Naive thymus-derived CD4-positive, alpha-beta T cell (primary cell): ENCODE measurements at places on chromosomes 1 and 21. TPM values are rescaled to one million over a fixed set of nuclear protein-coding genes. Genes with fewer than 3 reads are reported as not detected.

DNA sequence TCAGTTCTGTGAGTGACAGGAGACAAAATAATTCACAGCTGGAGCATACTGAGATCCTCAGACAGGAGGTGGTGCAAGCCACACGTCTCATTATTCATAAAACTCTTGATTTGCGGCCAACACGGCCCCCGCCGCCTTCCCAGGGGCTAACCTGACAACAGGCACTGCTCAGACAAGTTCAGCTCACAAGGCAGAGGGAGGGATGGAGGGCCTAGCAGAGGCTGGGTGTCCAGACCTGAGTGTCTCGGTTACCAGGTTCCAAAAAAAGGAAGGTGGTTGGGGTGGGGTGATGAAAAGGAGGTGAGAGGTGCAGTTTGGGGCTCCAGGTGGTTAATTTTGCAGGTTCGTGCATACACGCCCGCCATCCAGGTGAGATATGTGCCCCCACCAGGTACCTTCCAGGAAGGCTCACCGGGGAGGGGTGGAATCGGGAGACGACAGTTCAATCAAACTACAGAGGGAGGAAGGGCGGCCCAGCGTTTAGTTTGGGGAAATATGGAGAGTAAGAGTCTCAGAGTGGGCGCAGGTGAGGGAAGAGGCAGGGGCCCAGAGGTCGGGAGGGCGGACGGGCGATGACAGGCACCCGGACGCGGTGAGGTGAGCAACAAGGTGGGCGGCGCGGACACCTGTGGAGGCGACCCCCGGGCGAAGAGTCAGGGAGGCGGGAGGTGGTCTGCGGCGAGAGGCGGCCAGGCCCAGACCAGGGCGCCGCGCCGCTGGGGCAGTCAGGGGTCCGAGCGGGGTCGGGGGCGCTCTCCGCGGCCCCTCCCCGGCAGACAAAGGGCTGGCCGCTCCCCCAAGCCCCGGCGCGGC, 629 bp downstream of the CTNNBIP1 start:
- peak overlapping the region; percentile 74 for H3K4me3 ChIP-seq
- H3K36me3 ChIP-seq: peaks cover 3% of the 10 kb centered on the region
- H3K4me1 ChIP-seq: peaks cover 13% of the 10 kb centered on the region
- peak overlapping the region; percentile 72 for H3K27ac ChIP-seq
- peak; percentile 24 for DNase-seq

DNA sequence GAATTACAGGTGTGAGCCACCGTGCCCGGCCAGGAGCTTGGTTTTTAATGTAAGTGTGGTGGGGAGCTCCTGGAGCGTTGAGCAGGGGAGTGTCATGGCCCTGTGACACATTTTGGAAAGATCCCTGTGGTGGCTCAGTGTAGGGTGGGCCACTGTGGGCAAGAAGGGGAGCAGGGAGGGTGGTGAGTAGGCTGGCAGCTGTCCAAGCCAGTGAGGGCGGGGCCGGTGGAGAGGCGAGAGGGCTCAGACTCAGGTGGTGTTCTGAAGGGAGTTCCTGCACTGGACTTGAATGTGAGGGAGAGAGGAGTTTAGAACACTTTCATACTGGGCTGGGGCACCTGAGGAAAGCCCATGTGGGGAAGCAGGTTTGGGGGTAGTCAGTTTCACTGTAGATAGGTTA, 3.1 kb upstream of the EVA1B start:
- H3K36me3 ChIP-seq: no peaks in the 10 kb centered on the region
- no peak overlapping the region for H3K27ac ChIP-seq
- no peak for DNase-seq
- H3K4me3 ChIP-seq: no peak overlapping the region
- H3K27me3 ChIP-seq: no peaks in the 10 kb centered on the region
- peaks cover 11% of the 10 kb centered on the region for H3K4me1 ChIP-seq

DNA sequence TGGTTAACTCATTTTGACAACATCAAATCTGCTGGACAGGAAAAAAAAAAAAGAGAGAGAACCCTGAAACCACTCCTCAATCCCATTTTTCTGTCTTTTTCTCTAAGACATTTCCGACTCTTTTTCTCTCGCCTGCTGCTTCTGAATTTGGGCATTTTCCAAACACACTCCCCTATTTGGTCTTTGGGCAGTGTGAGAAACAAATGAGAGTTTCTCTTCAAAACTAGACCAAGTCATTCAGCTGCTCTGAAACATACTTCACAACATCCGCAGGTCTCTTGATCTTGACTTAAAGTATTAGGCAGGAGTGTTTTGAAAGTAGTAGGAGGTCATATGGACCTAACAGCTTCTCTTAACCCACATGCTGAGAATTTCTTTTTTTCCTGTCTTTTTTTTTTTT, 364.8 kb upstream of the ESRRG start:
- no peaks in the 10 kb centered on the region for H3K36me3 ChIP-seq
- no peaks in the 10 kb centered on the region for H3K27me3 ChIP-seq
- no peak overlapping the region for H3K4me3 ChIP-seq
- no peak overlapping the region for H3K27ac ChIP-seq
- no peak for DNase-seq
- no peaks in the 10 kb centered on the region for H3K4me1 ChIP-seq

DNA sequence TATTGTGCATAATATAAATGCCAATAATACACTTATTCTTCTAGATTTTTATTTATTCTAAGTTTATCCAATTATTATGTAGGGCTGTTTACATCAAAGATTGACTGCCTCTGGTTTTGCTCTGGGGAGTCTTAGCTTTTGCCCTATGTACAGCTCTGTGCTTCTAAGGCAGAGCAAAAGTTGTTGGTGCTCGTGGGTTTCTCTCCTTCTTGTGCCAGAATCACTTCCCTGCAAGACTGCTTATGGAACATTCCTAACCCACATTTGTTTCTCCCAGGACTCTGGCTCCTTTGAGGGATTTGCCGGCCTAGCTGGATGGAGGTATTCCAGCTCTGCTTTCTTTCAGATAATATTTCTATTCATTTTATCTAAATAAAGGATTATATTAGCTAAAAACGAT, 849.1 kb downstream of the USP25 start:
- no peaks in the 10 kb centered on the region for H3K27me3 ChIP-seq
- no peak overlapping the region for H3K4me3 ChIP-seq
- no peak overlapping the region for H3K27ac ChIP-seq
- no peaks in the 10 kb centered on the region for H3K36me3 ChIP-seq

DNA sequence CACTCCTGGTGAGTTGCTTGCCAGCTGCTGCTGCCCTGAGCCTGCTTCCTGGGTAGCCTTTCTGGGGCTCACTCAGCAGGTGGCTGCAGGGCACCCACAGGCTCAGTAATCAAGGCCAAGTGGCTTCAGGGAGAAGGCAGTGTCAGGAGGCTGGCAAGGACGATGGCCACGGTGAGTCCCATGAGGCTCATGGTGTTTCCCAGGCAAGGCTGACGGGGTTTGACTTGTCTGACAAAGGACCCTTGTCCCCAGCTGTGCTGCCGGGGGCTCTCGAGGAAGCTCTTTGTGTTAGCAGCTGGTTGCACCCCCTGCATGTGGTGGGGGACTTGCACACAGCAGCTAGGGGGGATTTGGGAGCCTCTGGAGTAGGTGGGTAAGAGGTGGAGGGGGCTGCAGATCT, 190.5 kb upstream of the C1orf174 start:
- DNase-seq: no peak
- no peaks in the 10 kb centered on the region for H3K27me3 ChIP-seq
- H3K4me1 ChIP-seq: no peaks in the 10 kb centered on the region
- H3K4me3 ChIP-seq: no peak overlapping the region
- no peak overlapping the region for H3K27ac ChIP-seq
- H3K36me3 ChIP-seq: no peaks in the 10 kb centered on the region

DNA sequence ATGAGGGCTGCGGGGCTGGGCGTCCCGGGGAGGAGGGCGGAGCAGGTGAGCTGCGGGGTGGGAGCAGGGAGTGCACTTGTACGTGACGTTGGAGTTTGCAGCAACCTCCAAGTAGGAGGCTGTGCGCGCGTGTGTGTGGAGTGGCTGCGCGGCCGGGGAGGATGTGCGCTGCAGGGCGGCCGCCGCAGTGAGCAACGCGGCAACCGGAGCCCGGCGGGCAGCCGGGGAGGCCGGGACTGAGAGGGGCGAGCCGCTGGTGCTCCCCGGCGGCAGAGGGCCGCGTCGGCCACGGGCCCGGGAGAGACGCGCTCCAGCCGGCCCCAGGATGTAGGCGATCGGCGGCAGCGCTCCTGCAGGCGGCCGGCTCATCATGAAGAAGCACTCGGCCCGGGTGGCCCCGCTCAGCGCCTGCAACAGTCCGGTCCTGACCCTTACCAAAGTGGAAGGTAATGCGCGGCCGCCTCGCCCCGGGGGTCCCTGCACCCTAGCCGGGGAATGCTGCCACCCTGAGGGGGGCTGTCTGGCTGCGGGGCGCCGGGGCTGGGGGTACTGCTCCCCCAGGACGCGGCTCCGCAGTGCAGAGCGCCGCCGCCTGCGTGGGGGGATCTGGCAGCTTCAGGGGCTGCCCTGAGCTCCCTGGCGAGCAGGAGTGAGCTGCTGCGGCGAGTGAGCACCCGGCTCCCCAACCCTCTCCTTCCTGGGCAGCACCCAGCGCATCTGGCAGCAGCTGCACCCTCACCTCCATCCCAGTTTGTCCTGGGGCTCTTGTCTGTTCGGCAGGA, 158.9 kb upstream of the COA6 start:
- no peak overlapping the region for H3K27ac ChIP-seq
- no peaks in the 10 kb centered on the region for H3K27me3 ChIP-seq
- no peaks in the 10 kb centered on the region for H3K36me3 ChIP-seq
- no peaks in the 10 kb centered on the region for H3K4me1 ChIP-seq

- peaks cover 3% of the 10 kb centered on the region for H3K4me1 ChIP-seq
- no peaks in the 10 kb centered on the region for H3K36me3 ChIP-seq
- no peak overlapping the region for H3K27ac ChIP-seq
- no peaks in the 10 kb centered on the region for H3K27me3 ChIP-seq
- DNase-seq: no peak
- H3K4me3 ChIP-seq: no peak overlapping the region
Observed at GRCh38 chr1:226126824-226127569, 59.5 kb downstream of the ACBD3 start.

DNA sequence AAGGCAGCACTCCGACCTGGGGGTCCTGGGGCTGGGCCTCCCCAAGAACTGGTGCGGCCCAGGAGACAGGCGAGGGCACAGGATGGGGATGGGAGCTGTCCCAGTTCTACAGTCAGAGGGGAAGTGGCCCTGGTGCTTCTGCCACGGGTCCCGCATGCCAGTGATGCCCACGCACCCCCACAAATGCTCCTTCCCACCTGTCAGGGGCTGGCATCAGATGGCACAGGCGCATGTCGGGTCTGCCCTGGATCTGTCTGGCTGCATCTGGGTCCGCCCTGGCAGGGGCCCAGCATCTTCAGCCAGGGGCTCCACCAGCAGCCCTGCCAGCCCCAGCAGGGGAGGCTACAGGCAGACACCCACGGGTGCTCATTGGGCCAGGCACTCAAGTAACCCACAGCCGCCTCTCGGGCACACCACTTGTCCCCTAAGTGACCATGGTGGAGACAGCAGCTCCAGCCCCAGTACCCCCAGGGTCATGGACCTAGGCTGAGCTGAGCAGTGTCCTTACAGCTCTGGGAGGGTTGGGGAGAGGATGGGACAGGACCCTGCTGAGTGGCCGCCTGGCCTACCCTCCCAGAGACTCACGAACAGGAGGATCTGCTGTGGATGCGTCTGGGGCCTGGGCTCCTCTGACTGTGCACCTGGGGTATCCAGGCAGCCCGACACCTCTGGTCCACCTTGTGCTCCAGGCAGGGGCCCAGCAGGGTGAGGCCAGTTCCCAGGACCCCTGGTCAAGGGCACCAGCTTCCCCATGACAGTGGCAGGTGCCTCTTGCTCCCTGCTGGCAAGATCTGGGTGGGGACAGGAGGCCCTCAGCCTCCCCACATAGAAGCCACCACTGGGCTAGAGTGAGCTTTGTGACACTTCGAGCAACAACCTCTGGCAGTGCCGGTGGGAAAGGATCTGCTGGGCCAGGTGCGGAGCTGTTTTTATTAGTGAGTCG, 5.4 kb downstream of the SMIM1 start:
- peaks cover 15% of the 10 kb centered on the region for H3K36me3 ChIP-seq
- no peaks in the 10 kb centered on the region for H3K4me1 ChIP-seq
- H3K27me3 ChIP-seq: no peaks in the 10 kb centered on the region
- DNase-seq: no peak

DNA sequence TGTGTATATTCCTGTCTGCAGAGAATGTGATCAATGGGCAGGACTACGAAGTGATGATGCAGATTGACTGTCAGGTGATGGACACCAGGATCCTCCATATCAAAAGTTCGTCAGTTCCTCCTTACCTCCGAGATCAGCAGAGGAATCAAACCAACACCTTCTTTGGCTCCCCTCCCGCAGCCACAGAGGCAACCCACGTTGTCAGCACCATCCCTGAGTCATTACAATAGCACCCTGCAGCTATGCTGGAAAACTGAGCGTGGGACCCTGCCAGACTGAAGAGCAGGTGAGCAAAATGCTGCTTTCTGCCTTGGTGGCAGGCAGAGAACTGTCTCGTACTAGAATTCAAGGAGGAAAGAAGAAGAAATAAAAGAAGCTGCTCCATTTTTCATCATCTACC, 65.2 kb downstream of the OLFML2B start:
- H3K27me3 ChIP-seq: no peaks in the 10 kb centered on the region
- H3K4me1 ChIP-seq: no peaks in the 10 kb centered on the region
- no peak overlapping the region for H3K4me3 ChIP-seq
- DNase-seq: no peak

- peaks cover 8% of the 10 kb centered on the region for H3K36me3 ChIP-seq
- peak overlapping the region; percentile 89 for H3K27ac ChIP-seq
- peaks cover 27% of the 10 kb centered on the region for H3K4me1 ChIP-seq
- peak overlapping the region; percentile 96 for H3K4me3 ChIP-seq
- peak; percentile 21 for DNase-seq
- H3K27me3 ChIP-seq: no peaks in the 10 kb centered on the region
Observed at GRCh38 chr1:161131523-161132409, 701 bp downstream of the DEDD start.

Gene SUMO3
- 91.7 and 91.8 TPM in 2 replicates for total RNA-seq

Gene GREM2
- 2.5 TPM for total RNA-seq
